ENCODE measurements at places on chromosomes 4 and X.

DNA sequence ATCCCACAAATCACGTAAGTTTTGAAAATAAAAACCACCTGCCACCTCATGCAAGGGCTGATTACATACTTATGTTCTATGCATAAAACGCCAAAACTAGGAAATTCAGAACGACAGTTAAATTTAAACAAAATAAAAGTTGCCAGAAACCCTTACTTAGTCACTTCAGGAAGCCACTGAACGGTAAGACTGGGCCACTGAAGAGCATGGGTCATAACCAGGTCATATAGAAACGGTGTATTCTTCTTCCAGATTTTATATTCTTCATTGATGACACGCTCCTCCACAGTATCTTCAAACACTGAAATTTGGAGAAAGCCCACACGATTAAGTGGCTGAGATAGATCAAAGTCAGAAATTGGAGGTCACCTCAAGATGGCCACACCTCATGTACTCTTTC lies 1.2 kb downstream of the RBBP7 start:
- no peak for DNase-seq

DNA sequence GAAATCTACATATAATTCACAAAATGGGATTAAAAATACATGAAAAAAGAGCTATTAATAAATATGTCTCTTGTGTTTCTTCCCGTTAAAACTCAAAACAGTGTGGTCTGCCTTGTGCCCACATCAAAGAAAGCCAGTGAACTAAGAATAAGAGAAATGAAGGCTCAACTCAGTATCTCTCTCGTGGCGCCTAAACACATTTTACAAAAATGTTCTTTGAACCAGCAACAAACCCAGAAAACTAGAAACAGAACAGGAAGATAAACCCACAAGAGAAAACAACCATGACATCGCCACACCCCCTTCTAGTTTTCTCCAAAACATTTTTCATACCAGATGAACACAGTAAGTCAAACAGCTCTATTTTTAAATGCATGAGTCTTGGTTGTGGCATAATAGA lies 130.1 kb downstream of the DCHS2 start:
- DNase-seq = no peak

- no peak for DNase-seq
These were observed 12.3 kb downstream of the MID1 start for GRCh38 chrX:10608099-10608498.

DNA sequence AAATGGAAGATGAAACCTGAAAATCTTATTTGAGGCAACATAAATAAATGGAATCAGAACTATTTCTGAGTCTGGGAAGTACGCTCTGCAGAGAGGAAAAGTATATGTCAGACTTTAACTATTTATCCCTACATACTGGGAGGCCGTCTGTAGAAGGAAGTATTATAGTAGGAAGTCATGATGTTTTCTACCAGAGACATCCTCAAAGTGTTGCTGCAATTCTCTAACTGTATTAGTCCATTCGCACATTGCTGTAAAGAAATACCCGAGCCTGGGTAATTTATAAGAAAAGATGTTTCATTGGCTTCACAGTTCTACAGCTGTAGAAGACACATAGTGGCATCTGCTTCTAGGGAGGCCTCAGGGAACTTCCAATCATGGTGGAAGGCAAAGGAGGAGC lies 88.7 kb upstream of the TBL1X start:
- no peak for DNase-seq

- no peak for DNase-seq
These were observed 119.8 kb upstream of the SLC34A2 start for GRCh38 chr4:25535701-25536473.

DNA sequence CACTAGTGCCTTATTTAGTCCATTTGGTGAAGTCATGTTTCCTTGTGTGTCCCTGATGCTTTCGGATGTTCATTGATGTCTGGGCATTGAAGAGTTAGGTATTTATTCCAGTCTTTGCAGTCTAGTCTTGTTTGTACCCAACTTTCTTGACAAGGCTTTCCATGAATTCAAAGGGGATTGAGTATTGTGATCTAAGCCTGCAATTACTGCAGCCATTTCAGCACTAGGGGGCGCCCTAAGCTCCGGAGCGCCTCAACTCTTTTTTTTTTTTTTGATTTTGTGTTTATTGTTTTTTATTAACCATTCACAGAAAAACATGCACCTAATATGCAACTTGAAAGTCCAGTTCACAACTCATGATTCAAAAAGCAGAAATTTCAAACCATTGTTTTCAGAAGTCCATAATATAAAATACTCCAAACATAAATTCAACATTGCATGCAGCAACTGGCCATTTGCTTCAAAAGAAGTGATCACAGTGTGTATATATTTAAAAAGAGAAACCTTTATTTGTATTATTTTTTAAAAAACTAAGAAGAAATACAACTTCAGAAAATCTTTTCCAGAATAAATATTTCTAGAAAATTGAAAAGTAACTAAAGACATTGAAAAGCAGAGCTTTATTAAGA lies 59.2 kb downstream of the PTPN13 start:
- no peak for DNase-seq

- DNase-seq = no peak
These were observed 1798.9 kb downstream of the PCDH7 start for GRCh38 chr4:32519060-32519459.

- DNase-seq = no peak
These were observed 59.3 kb upstream of the PACRGL start for GRCh38 chr4:20640989-20641388.

DNA sequence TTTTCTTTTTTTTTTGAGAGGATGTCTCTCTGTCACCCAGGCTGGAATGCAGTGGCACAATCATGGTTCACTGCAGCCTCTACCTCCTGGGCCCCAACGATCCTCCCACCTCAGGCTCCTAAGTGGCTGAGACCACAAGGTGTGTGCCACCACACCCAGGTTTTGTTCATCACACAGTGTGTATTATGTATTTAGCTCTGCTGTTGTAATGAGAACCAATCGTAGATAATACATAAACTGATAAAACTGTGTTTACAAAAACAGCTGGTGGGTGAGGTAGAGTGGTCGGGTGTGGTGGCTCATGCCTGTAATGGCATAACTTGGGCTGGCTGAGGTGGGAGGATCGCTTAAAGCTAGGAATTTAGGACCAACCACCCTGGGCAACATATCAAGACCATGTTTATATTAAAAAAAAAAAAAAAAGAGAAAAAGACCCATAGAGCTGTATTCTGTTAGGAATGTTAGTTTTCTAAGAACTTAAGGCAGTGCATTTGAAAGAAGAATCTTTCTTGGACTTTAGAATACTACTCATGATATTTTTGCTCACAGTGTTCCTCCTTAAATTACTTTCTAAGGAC lies 34.9 kb downstream of the POLR2B start:
- no peak for DNase-seq

DNA sequence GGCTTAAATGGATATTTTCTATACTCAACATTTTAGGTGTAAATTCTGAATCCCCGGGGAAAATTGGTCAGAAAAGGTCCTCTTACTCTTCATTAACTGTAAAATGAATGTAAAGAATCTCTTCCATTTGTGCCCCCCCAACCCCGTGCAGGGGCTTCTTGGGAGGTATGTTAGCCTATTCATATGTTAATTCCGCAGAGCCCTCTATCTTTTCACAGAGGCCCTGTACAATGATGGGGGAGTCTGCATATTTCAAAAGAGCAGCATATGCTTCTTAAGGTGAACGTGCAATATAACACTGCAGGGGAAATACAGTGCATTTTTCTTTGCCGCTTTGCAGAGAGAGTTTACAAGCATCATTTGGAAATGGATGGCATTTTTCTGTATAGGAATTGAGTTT lies 88.5 kb upstream of the CXorf66 start:
- DNase-seq = no peak

DNA sequence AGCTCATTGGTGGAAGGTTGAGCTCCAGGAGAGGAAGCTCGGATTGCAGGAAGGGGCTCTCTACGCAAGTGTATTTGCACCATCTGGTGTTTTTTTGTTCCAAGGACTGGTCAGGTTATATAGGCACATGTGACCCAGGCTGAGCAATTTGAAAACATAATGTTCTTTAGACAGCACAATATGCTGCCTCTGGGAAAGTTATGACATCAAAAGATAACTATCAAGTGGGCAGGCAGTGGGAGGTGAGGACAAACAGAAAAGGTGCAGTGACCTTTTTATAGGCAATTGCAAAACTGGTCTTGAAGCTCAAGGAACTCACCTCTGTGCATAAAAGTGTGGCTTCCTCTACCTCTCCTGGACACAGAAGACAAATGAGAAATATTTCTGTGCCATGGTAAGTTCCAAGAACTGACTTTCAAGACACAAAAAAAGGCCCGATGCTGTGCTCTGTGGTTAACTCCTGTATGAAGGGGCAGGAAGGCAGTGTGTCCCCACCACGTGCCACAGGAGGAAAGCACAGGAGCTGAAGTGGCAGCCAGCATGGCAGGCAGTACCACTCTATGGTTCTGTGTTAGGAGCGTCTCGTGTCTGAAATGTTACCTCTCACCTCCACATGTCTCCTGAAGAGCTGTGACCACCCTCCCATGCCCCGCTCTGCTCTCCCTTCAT lies 128.6 kb downstream of the SHROOM3 start:
- no peak for DNase-seq

DNA sequence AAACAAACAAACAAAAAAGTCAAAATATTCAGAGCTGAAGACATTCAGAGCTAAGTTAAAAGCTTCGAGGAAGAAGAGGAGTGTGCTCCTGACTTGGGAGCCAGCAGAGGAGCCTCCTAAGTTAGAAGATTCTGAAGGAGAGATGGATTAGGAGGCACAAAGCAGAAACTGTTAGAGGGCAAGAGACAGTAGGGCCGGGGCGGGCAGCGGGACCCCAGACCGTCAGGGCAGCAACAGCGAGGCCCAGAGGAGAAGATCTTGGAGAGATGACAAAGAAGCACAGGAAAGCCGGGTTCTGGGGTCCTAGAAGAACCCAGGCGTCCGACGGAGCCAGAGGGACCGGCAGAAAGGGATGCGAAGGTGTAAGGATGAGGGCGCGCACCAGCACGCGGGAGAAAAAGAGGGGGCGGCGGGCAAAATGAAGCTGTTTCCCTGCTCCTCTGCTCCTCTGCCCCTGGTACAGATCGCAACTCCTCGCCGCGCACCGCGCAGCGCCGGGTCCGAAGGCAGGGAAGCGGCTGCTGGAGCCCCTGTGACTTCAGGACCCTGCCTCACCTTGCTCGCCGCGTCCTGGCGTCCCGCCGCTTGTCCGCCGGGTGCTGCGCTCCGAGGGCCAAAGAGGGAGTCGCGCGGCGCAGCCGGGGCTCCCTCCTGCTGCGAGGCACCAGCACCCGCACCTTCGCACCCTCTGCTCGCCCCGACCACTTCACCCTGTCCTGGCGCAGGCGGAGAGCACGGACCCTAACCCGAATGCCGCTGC lies 477 bp downstream of the KLHL13 start:
- DNase-seq = no peak

GRCh38 chr4:102036619-102037376 lies 246.3 kb downstream of the BANK1 start:
- no peak for DNase-seq

GRCh38 chrX:151153086-151153485 lies 23.3 kb upstream of the GPR50 start:
- DNase-seq = no peak

DNA sequence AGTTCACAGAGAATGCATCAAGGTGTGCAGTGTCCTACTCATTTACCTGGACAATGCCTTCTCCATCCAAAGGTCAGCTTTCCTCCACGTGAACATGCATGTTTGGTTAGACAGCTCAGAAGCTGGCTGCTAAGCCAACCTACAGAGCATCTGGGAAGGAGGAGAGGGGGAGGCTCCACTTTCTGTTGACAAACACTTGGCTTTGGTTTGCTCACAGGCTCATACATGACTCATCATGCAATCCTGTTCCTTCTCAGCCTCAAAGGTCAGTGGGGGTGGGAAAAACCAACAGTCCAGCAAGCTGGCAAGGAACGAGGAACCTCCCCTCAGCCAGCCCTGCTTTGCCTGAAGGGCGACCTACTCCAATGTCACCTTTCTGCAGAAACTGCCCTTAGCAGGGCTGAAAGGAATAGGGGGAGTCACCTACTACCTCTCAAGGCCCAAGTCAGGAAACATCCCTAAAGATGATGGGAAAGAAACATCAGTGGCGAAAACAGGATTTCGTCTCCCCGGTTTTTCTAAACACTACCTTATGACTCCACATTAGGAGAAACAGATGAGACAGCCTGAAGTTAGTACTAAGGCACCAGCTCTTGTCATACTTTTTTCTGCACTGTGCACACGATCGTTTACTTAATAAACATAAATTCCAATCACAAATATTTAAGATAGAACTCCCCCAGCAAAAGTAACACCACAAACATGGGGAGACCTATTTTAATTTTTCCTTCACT lies 37.9 kb downstream of the RELL1 start:
- no peak for DNase-seq

DNA sequence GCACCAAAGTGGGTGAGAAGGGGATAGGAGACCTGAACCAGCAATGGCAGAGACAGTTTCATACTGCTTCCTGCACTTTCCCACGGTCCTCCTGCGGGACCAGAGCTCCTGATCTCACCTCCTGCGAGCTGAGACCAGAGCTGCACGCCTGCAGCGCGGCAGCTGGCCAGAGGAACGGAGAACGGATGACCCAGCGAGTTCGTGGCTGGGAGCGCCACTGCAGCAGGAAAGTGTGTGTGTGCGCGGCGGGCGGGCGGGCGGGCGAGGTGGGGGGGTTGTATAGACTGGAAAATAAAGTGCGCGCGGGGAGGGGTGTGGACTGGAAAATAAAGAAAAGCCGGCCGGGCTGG lies 16.5 kb downstream of the MCF2 start:
- DNase-seq = no peak

- no peak for DNase-seq
These were observed 239.8 kb downstream of the DCAF12L2 start for GRCh38 chrX:125926295-125926694.

DNA sequence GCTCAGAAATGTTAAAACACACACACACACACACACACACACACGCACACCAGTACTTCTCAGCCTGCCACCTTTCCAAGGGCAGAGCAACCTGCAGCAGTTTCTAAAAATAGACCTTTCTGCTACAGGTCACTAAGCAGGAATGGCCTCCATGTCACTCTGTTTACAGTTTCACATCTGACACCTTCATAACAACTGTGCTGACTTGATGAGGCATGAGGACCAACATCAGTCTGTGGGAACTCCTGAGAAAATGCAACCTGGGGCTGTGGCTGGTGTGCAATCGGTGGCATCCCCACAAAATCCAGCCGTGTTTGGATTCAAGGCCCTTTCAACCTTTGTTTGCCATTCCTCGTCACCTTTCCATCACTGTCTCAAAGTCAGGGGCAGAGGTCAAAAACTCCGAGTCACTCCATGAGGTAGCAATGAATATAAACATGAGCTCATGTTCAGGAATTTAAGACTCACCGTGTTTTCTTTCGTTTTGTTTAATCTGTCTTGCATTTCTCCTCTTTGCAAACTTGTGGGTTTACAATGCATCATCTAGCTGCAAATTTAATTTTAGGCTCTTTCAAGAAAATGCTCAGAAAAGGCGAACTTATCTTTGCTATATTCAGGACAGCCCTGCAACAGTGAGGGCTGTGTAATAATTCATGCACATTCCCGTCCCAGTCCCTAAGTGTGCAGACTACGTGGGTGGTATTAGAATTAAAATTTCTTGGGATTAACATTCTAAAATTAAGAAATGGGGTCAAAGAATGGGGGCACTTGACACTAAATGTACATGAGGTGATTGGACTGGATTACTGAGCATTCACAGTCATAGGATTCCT lies 135.3 kb downstream of the SHROOM3 start:
- DNase-seq = no peak
